ENCODE measurements at places on chromosomes 7 and 10.

GRCh38 chr7:80039251-80039884 lies 95.3 kb upstream of the GNAI1 start:
- DNase-seq = no peak

- DNase-seq = no peak
Observed at GRCh38 chr10:23345861-23346260, 1.3 kb upstream of the C10orf67 start.

GRCh38 chr10:54667136-54667535 lies 133.9 kb downstream of the PCDH15 start:
- DNase-seq = peak; percentile 2

DNA sequence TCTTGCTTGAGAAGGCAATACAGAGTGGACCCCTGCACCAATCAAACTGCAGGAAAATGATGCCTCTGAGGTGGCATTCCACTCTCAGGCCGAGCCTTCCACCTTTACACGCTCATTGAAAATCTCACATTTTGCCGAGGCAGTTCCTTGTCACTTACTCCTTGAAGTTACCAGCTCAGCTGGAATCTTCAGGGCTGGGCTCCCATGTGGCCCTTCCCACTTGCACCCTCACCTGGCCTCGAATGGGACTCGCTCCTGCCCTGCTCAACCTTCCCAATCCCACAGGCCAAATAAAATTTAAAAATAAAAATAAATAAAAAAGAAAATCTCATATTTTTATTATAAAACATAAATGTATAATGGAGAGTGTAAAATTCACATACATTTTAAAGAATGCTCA lies 790.7 kb upstream of the COBL start:
- DNase-seq = no peak

GRCh38 chr7:77667459-77668086 lies 28.7 kb upstream of the RSBN1L start:
- DNase-seq = no peak

DNA sequence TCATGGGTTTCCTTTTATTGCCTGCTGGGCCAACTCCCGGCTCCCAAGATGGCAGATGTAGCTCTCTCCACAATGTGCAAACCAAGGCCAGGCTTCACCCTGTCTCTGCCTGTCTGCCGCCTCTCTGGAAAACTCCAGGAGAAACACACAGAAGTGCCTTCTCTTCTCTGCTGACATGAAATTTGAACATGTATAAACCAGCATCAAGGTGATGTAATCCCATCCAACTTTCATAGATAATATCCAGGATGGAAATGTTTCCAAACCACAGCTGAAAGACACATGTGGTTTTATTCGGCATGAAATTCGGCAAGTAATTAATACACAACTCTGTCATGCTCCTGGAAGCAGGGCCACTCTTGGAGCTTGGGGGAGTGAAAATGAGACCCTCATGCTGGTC lies 297.2 kb downstream of the C7orf25 start:
- DNase-seq = no peak

- DNase-seq = no peak
Observed at GRCh38 chr10:113742466-113742865, 9.0 kb upstream of the PLEKHS1 start.

- DNase-seq = no peak
Observed at GRCh38 chr7:17846935-17847334, 93.4 kb downstream of the SNX13 start.

GRCh38 chr10:34523017-34523767 lies 291.9 kb downstream of the PARD3 start:
- no peak for DNase-seq

GRCh38 chr10:46227936-46228562 lies 58.7 kb upstream of the ANTXRL start:
- no peak for DNase-seq

GRCh38 chr10:111481261-111481826 lies 404.5 kb downstream of the ADRA2A start:
- DNase-seq = no peak

All from NCI-H774 (cell line).